ENCODE measurements at places on chromosomes 4 and X.

DNA sequence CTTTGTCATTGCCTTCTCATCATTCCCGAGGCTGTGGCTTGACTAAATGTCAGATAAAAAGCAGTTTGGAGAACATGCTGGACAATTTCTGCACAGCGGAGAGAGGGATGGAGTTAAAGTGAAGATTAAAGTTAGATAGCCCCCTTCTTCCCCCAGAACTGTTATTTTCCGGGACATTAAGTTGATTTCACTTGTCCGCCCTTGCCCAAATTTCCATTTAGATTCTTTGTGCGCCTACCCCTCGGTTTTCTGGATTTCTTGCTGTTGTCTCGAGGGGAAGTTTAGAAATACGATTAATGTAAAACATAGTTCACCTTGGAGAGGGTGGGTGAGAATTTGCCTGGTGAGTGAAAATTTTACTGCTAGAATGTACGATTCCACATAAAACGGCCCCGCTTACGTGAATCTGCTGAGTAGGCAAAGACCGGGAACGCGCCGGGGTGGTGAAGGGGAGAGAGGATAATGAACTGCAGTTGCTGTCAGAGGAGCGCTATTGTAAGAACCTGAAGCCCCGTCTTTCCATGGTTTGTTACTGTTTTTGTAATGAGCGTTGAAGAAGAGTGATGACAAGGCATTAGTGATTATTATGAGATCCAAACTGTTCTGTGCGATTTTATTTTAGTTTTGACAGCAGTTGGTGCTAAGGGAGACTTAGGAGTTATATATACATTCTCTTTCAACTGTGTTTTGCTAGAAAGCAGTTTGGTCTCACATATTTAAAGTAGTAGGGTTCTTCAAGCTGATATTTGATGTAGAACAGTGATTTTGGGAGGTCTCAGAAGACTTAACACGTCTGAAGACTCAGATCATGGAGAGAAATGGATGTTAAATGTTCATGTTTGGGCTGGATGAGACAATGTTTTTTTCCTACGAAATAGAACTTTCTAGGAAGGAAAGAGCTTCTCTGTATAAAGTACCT, 73.0 kb downstream of the AFF1 start:
- DNase-seq: peak; percentile 59

DNA sequence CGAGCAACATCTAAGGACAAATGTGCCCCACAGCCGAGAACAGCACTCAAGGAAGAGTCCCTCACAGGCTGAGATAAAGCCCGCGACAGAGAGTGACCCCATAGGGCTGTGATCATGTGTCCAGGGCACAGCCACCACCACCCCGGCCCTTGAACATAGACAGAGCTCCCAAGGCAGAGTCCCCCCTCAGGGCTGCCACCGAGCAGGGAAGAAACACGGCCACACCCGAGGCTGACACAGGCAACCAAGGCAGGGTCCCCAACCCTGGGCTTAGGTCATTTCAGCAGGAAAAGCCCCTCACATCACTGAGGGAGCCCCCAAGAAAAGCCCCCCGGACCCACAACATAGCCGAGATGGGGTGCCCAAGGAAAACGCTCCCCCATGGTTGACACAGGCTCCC, 463 bp downstream of the CT45A10 start:
- DNase-seq: no peak

DNA sequence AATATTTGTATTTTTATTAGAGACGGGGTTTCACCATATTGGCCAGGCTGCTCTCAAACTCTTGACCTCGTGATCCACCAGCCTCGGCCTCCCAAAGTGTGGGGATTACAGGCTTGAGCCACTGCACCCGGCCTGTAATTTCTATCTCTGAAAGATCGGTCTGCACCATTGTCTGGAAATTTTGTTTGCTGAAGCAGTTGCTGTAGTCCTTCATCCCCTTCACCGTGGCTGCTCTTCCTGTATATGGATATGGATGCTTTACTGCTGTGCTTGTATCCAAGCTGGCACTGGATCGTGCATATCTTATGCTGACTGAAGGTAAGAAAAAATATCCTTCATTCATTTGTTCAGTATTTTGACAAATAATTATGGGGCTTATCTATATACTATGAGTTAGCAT, 338.4 kb upstream of the GNPDA2 start:
- no peak for DNase-seq

- DNase-seq: no peak
These were observed 11.8 kb downstream of the ANOS1 start for GRCh38 chrX:8720136-8720535.

- DNase-seq: no peak
These were observed 30.6 kb downstream of the CLCN4 start for GRCh38 chrX:10187421-10187820.

Data from suppressor macrophage (primary cell).